ENCODE measurements at places on chromosomes 2 and 18.
A peak's percentile ranks its signal among the peaks of the same experiment; 100 is the strongest.

- no peak for DNase-seq
Observed at GRCh38 chr2:58517881-58518280, 276.8 kb upstream of the FANCL start.

- DNase-seq, result no peak
Observed at GRCh38 chr2:235011929-235012631, 60.3 kb downstream of the SH3BP4 start.

DNA sequence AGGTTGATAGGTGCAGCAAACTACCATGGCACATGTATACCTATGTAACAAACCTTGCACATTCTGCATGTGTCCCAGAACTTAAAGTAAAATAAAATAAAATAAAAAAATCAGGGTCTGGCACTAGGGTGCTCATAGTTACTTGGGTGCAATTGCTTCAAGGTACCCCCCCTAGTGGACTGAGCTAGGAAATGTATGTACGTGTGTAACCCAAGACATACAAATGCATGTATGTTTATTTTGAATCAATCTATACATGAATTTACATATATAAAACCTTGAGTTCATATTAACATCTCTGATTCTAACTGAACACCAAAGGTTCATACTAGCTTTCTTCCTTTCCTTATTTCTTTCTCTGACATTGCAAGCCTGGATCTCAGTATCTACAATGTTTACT, 51.5 kb downstream of the USP37 start:
- peak; percentile 22 for DNase-seq

DNA sequence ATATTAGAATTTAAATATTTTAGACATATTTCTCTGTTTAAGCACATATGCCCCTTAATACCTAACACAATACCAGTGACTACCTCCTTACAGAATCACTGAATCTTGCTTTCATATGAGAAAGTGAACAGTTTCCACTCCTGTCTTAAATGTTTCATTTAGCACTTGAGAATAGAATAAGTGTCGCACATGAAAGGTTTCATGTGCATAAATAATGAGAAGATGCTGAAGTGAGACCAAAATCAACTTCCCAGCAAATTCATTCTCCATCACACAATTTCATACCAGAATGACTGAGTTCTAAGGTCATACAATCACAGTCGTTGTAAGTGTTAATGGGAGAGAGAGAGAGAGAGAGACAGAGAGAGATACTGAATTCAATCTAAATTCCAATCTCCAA, 51.2 kb downstream of the ATIC start:
- DNase-seq, result no peak

- no peak for DNase-seq
Observed at GRCh38 chr2:88549616-88550292, 77.5 kb downstream of the EIF2AK3 start.

- DNase-seq, result peak; percentile 84
Observed at GRCh38 chr18:59008302-59008974, 131.2 kb upstream of the SEC11C start.

DNA sequence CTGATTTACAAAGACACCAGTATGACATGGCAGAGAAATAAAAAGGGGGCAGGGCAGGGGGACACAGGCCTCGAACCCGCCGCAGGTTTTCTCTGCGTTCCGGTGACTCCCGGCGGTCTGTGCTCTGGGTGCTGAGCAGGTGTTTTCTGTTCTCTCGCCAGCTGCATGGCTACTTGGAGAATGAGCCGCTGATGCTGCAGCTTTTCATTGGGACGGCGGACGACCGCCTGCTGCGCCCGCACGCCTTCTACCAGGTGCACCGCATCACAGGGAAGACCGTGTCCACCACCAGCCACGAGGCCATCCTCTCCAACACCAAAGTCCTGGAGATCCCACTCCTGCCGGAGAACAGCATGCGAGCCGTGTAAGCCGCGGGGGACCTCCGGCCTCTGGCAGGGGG, 52.9 kb downstream of the NFATC1 start:
- DNase-seq, result no peak

- no peak for DNase-seq
Observed at GRCh38 chr2:181992776-181993175, 7.1 kb downstream of the PPP1R1C start.

GRCh38 chr2:109497463-109497862, 116.3 kb downstream of the SEPTIN10 start:
- DNase-seq, result no peak

DNA sequence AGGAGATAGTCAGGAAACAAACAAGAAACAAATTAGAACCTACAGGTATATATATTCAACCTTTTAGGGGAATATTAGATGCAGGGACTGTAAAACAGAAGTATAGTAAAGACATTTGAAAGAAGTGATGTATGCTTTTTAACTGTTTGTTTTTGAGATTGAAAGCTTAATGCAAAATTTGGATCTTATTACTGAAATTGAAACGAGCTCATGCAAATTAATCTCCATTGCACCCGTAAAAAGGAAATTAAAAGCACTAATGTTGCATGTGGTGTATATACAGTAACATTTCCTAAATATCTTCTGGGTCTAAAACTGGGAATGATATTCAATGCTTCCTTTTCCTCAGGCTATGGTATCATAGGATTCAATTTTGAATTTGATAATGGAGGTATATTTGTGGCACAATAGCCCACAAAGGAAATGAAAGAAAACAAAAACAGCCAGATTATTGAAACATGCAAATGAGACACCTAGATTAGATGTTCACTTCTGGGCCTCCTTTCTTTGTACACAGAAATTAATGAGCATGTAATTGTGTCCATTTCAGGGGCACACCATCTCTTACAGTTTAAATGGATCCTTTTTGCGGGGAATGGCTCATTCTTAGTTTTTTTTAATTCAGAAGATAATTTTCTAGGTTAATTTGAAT, 1.6 kb upstream of the ELOA2 start:
- DNase-seq, result no peak

DNA sequence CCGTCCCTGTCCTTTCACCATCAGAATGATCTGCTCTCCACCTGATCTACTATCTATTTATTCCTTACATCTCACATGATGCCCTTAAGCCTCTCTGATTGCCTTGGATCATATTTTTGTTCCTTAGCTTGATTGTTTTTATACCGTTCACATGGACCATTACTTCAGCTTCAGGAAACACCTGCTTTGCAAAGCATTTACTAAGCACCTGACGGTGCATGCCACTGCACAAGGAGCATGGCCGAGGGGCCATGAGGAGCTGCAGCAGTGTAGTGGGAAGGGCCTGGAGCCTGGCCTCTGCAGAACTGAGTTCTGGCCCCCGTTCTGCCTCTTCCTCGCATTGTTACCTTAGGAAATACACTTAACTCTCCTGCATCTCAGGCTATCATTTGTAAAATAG, 124.1 kb upstream of the NDUFV2 start:
- no peak for DNase-seq

GRCh38 chr2:46470114-46470628, 9.2 kb upstream of the TMEM247 start:
- DNase-seq, result no peak

GRCh38 chr18:28412521-28412920, 235.6 kb upstream of the CDH2 start:
- peak; percentile 15 for DNase-seq

GRCh38 chr2:38376346-38377049, 575 bp downstream of the ATL2 start:
- DNase-seq, result peak; percentile 74

DNA sequence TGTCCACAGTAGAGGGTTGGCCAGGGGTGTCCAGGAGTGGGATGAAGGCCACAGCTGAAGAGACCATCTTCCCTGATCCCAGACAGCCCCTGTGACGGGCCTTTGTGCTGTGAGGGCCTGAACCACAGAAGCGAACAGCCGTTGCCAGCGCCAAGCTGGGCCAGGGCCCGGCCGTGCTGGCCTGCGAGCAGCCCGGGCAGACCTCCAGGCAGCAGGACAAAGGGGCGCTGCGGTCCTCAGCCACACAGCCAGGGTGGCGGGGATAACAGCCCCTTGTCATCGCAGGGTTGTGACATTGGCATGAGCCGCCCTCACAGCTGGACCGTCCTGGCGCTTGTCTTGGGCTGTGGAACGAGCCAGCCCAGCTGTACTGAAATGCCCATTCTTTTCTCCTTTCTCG, 161.1 kb downstream of the FAM210A start:
- no peak for DNase-seq

- no peak for DNase-seq
Observed at GRCh38 chr2:71253476-71253875, 26.6 kb upstream of the PAIP2B start.
